Progenitor cell of endocrine pancreas (in vitro differentiated cells): ENCODE measurements at places on chromosomes 6 and 20.

DNA sequence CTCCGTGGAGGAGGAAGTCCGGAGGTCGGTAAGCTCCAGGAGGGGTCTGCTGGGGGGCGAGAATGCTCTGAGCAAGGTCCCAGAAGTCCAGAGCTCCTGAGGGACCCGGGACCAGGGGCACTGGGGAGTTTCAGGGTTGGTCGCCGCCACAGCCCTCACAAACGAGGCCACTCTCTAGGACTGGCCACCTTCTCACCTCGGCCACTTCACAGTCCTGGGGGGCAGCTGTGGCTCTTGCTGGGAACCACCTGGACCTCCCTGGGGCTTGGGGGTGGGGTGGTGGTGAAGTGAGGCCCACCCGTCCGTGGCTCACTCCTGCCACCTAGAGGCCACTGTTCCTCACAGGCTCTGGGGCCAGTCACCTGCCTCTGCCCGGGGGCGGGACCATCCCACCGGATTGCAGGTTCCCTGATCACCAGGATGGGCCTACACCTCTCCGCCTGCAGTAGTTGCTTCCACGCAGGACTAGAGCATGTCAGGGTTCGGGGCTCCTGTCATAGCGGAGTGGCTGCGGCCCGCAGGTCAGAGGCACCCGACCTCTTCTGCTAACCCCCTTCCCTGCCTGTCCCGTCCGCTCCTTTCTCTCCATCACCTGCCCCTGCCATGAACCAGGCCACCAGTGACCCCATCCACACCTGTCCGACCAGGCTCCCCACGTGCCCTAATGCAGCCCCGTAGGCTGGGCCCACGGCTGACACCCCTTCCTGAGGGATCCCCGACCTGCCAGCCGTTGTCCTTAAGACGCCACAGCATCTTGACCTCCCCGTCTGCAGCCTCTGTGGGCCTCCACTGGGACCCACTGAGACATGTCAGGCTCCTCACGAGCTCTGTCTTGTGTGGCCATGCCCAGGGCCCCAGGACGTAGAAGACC, 5.1 kb upstream of the TCEA2 start:
- DNase-seq, result peak; percentile 86

GRCh38 chr20:47079047-47079446, 184.4 kb downstream of the EYA2 start:
- DNase-seq, result no peak

DNA sequence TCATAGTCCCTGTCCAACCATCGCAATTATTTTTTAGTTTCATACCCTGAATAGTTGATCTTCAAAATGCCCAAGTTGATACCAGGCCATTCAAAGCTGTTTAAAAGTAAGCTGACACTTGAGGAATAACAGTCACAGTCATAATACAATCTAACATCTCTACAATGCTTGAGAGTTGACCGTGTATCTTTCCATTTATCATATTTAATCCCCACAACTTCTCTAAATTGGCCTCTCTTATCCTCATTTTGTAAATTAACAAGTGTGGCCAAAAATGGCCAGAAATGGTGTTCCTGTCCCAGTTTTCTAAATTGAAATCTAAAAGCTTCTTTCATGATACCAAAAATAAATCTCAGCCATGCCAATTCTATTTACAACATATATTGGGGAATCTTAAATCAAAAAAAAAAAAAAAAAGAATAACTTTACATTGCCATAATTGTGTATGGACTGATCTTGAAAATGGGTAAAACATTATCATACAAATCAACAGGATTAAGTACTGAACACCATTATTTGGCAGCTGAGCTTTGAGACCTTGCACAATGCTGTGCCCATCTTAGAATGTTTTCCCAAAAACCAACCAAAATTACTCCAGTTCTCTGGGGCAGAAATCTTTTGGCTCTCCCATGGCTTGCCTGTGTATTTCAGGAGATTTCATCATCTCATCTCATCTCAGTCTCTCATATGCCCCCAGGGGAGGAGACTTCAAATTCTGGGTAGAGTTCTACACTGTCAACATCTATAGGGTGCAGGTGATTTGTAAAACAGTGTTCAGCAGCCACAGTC, 448.7 kb upstream of the JARID2 start:
- no peak for DNase-seq

GRCh38 chr6:7290079-7290478, 22.9 kb downstream of the SSR1 start:
- no peak for DNase-seq

DNA sequence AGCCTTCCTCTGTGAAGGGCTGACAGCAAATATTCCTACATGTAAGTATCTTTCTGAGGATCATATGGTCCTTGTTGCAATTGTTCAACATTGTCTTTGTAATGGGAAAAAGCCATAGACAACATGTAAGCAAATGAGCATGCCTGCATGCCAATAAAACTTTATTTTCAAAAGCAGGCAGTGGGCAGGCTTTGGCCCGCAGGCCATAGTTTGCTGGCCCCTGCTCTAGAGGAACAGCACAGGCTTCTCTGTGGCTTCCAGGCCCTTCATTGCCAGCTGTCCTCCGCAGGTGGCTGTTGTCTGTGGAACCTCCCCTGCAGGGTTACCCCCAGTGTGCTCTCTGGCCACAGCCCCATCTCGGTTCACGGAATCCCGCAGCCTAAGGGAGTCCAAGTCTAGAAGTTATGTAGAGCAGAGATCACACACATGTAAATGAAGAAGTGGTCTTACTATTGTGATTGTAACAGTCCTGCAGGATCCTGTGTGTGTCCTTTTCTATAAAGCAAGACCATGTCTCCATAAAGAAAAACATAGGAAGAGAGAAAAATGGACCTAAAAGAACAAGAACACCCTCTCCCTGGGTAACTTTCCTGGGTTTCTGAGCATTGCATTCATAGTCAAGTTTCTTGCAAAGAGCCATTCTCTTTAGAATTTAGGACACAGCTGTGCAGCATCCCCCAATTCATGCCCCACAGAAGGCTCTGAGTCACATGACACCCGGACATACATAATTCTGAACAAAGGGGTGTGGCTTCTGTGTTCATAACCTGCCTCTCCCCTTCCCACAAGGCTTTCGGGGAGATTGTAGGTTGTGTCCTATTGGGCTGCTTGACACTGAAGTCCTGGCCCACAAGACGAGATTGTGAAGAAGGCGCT, 10.0 kb downstream of the UNC93A start:
- no peak for DNase-seq

GRCh38 chr6:30002871-30003270, 58.2 kb upstream of the POLR1H start:
- DNase-seq, result no peak
